ENCODE measurements at places on chromosomes 6 and 20. TPM values are rescaled to one million over a fixed set of nuclear protein-coding genes. Genes with fewer than 3 reads are reported as not detected.

Gene BPIFB4
- total RNA-seq = not detected

Gene BPIFB2
- total RNA-seq = not detected

Gene EYS
- total RNA-seq = not detected

Gene SLC22A1
- 1.7 TPM for total RNA-seq

Gene EPHA7
- total RNA-seq = 0.04 TPM

Gene CUTA
- 202 TPM for total RNA-seq

Gene HEY2
- total RNA-seq = not detected

Gene SGK2
- total RNA-seq = 7.2 TPM

Gene LRP11
- 42.8 TPM for total RNA-seq

Gene ASIP
- not detected for total RNA-seq

Gene SHLD1
- 9.9 TPM for total RNA-seq

Gene PGBD1
- 4.8 TPM for total RNA-seq

Gene ID1
- total RNA-seq = 530 TPM

Gene TXLNB
- not detected for total RNA-seq

Gene C20orf144
- total RNA-seq = 0.19 TPM

Gene SIRPA
- 30.1 TPM for total RNA-seq

Gene SMPD2
- total RNA-seq = 14.2 TPM

Gene TMEM244
- total RNA-seq = not detected

All from A549 treated with ZK216348 at 1 μM for 4 hours (cell line).